ENCODE measurements at places on chromosomes 11 and 22.

DNA sequence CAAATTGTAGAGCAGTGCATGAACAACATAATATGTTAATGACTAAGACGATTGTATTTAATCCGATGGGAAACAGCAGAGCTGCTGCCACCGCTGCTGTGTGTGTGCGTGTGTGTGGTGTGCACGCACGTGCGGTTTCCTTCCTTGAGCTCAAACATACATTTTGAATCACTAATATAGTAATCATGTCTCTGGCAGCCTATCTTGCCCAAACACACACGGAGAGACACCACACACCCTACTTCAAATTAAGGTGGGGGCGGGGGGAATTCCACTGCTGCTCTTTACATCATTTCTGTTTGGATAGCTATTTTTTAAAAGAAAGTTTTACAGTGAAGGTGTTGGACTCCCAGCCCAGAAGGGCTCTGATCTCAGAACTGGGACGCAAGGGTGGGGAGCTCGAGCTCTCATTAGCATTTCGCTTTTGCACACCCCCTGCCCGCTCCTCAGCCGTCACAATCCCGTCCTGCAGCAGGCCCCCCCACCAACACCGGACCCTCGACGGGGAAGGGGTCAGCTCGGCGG lies 651 bp upstream of the FAM83F start:
- no peak for DNase-seq
- H3K27ac ChIP-seq, result no peak overlapping the region
- peaks cover 17% of the 10 kb centered on the region for H3K27me3 ChIP-seq

- no peak for DNase-seq
- H3K36me3 ChIP-seq, result no peaks in the 10 kb centered on the region
- H3K27ac ChIP-seq, result no peak overlapping the region
- H3K27me3 ChIP-seq, result no peaks in the 10 kb centered on the region
- no peaks in the 10 kb centered on the region for H3K4me1 ChIP-seq
These were observed 35.6 kb upstream of the EIF3D start for GRCh38 chr22:36564422-36565158.

GRCh38 chr11:44592125-44592940 lies 26.9 kb downstream of the CD82 start:
- no peaks in the 10 kb centered on the region for H3K27me3 ChIP-seq
- no peak for DNase-seq
- H3K36me3 ChIP-seq, result no peaks in the 10 kb centered on the region
- H3K27ac ChIP-seq, result no peak overlapping the region
- H3K4me1 ChIP-seq, result no peaks in the 10 kb centered on the region
- no peak overlapping the region for H3K4me3 ChIP-seq

DNA sequence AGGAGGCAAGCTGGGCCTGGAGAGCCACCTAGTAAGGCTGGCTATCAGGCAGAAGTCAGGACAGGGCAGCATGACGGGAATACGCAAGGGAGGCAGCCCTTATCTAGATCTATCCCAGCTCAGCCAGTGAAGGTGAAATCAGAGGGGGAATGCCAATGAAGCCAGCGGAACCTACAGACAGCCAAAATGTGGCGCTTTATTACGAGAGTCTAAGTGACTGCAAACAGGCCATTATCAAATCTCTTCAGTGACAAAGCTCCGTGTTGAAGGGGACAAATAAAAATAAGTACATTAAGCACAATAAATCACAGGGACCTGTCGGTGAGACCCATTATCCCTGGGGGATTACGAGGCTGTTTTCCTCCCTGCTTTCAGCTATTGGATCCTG lies 22.8 kb downstream of the LARGE1 start:
- no peaks in the 10 kb centered on the region for H3K27me3 ChIP-seq
- DNase-seq, result peak; percentile 24
- H3K36me3 ChIP-seq, result no peaks in the 10 kb centered on the region
- H3K4me1 ChIP-seq, result no peaks in the 10 kb centered on the region

DNA sequence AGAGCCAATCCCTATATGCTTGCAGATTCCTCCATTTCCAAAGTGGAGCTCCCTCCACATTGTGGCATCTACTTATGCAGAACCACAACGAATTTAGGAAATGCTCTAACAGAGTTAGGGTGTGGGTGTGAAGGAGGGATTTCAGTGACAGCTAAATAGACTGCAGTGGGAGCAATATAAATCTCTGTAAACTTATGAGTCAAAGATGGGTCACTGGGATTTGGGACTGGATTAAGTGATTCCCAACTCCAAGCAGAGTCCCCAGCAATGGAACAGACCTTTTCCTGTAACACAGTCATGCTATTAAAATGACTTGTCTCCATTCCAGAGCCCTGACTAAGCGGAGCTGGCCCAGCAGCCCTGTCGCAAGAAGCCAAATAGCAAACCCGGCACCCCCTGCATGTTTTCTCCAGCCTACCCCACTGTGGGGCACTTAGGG lies 36.6 kb downstream of the RPL27A start:
- peak; percentile 84 for DNase-seq
- peak overlapping the region; percentile 83 for H3K27ac ChIP-seq
- no peak overlapping the region for H3K4me3 ChIP-seq
- H3K27me3 ChIP-seq, result no peaks in the 10 kb centered on the region
- H3K36me3 ChIP-seq, result peaks cover 21% of the 10 kb centered on the region

DNA sequence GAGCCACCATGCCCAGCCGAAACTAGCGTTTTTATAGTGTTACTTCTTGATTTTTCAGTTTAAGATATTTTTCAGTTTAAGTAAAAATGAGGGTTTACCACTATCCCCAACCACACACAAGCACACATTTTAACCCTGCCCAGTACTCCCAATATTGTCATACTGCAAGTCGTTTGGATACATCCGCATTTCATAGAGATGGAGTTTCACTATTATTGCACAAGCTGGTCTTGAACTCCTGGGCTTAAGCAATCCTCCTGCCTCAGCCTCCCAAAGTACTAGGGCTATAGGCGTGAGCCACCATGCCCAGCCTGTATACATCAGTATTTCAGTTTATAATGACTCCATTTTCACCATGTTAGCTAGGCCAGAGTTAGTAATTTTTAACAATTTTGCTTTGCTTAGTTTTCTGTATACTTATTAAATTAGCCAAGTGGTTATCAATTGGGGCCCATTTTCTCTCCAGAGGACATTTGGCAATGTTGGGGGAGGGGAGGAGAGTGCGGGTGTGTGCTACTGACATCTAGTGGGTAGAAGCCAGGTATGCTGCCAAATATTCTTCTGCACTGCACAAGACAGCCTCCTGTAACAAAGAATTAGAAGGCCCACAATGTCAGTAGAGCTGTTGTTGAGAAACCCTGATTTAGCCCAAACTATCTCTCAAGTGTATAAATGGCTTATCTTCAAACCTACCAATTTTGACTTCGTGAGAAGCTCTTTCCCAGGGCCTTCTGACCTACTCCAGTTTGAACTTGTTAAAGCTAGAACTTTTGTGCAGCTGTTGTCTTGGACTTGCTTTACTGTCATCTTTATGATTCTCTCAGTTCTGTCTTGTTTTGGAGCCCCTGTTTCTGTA lies 7.3 kb downstream of the USP47 start:
- peaks cover 72% of the 10 kb centered on the region for H3K4me1 ChIP-seq
- H3K36me3 ChIP-seq, result no peaks in the 10 kb centered on the region
- no peak overlapping the region for H3K4me3 ChIP-seq
- peak; percentile 63 for DNase-seq

GRCh38 chr11:72307439-72307838 lies 63.5 kb upstream of the PHOX2A start:
- no peaks in the 10 kb centered on the region for H3K36me3 ChIP-seq
- DNase-seq, result no peak
- H3K4me1 ChIP-seq, result no peaks in the 10 kb centered on the region

GRCh38 chr22:19916941-19917340 lies 24.6 kb upstream of the COMT start:
- no peaks in the 10 kb centered on the region for H3K4me1 ChIP-seq
- DNase-seq, result no peak
- no peak overlapping the region for H3K27ac ChIP-seq

- peak overlapping the region; percentile 18 for H3K27ac ChIP-seq
- no peaks in the 10 kb centered on the region for H3K27me3 ChIP-seq
- no peak overlapping the region for H3K4me3 ChIP-seq
- H3K4me1 ChIP-seq, result peaks cover 18% of the 10 kb centered on the region
- DNase-seq, result no peak
These were observed 3.6 kb upstream of the VPS37C start for GRCh38 chr11:61164606-61165424.

DNA sequence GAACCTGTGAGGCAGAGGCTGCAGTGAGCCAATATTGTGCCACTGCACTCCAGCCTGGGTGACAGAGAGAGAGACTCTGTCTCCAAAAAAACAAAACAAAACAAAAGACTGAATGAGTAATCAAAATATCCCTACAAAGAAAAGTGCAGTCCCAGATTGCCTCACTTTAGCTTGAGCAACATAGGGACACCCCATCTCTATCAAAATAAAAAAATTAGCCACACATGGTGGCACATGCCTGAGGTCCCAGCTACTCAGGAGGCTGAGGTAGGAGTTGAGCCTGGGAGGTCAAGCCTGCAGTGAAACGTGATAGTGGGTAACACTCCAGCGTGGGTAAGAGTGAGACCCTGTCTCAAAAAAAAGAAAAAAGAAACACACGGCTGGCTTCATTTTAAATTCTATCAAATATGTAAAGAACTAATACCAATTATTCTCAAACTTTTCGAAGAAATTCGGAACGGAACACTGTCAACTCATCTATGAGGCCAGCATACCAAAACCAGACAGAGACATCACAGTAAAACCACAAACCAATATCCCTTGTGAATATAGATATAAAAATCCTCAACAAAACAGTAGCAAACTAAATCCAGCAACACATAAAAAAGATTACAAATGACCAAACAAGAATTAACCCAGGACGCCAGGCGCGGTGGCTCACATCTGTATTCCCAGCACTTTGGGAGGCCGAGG lies 12.9 kb downstream of the CHEK2 start:
- H3K27me3 ChIP-seq, result no peaks in the 10 kb centered on the region
- no peak overlapping the region for H3K27ac ChIP-seq
- DNase-seq, result no peak

- H3K4me1 ChIP-seq, result peaks cover 10% of the 10 kb centered on the region
- H3K36me3 ChIP-seq, result no peaks in the 10 kb centered on the region
- peak overlapping the region; percentile 98 for H3K4me3 ChIP-seq
- DNase-seq, result no peak
- peak overlapping the region; percentile 62 for H3K27ac ChIP-seq
These were observed 937 bp upstream of the FAM168A start for GRCh38 chr11:73598719-73599379.

- no peak overlapping the region for H3K27ac ChIP-seq
- no peaks in the 10 kb centered on the region for H3K36me3 ChIP-seq
- no peaks in the 10 kb centered on the region for H3K27me3 ChIP-seq
- no peak for DNase-seq
These were observed 253.5 kb upstream of the TENM4 start for GRCh38 chr11:79694368-79694767.

DNA sequence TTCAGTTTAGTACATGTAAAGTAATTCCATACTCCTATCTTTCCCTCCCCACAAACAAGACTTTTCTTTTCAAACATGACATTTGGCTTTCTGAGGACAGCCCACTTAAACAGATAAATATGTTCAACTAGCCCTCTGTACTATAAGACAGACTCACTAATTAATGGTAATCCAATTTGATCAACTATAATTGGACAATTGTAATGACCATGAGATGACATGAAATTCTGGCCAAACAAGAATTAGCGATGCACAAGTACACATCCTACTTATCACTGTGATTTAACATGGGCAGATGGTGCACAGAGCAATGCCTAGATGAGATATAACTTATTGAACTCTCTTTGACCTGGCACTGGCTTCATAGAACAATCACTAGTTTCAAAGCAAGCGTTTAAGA lies 1033.7 kb upstream of the CCDC90B start:
- no peaks in the 10 kb centered on the region for H3K27me3 ChIP-seq
- no peak for DNase-seq
- no peaks in the 10 kb centered on the region for H3K36me3 ChIP-seq
- no peak overlapping the region for H3K27ac ChIP-seq

- H3K27me3 ChIP-seq, result no peaks in the 10 kb centered on the region
- no peaks in the 10 kb centered on the region for H3K36me3 ChIP-seq
- no peak for DNase-seq
- H3K4me3 ChIP-seq, result no peak overlapping the region
These were observed 165.2 kb upstream of the E2F8 start for GRCh38 chr11:19405966-19406365.

DNA sequence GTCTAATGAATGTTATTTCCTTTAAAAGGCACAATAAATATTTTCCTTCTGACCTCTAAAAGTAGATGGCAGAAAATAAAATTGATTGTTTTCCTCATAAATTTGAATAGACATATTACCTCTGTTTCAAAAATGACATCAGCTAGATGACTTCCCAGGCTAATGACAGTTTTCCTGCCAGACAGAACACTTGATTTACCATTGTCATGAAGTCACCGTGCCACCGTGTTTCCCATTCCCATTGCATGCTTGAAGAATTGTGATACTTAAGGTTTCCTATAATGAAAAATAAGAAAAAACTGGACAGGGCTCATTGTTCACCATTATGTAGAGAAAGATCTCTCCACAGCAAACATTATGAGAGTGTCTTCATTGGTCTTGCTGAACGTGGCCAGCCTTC lies 151.1 kb downstream of the NCAM1 start:
- H3K4me1 ChIP-seq, result peaks cover 13% of the 10 kb centered on the region
- no peak for DNase-seq
- no peaks in the 10 kb centered on the region for H3K27me3 ChIP-seq
- H3K27ac ChIP-seq, result no peak overlapping the region
- no peak overlapping the region for H3K4me3 ChIP-seq

DNA sequence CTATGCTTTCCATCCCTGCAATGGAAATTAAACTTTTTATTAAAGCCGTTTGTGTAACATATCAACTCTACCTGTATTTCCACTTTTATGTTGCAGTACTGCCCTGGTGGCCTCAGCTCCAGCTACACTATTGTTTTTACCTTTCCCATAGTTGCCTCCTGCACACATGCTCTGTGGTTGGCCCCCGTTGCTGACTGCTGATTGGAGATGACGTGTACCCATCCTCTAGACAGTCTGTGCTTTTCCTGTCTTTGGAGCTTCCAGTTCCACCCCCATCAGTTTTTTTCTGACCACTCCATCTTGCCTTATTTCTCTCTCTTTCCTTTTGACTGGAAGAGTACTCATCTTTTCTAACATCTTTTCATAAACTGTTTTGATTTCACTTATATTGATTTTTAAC lies 123.8 kb downstream of the TEAD1 start:
- no peak overlapping the region for H3K4me3 ChIP-seq
- no peaks in the 10 kb centered on the region for H3K4me1 ChIP-seq
- H3K27ac ChIP-seq, result no peak overlapping the region
- no peaks in the 10 kb centered on the region for H3K27me3 ChIP-seq

- H3K27me3 ChIP-seq, result no peaks in the 10 kb centered on the region
- no peak for DNase-seq
- H3K36me3 ChIP-seq, result no peaks in the 10 kb centered on the region
- peak overlapping the region; percentile 98 for H3K27ac ChIP-seq
- H3K4me1 ChIP-seq, result peaks cover 76% of the 10 kb centered on the region
- H3K4me3 ChIP-seq, result peak overlapping the region; percentile 30
These were observed 101.4 kb downstream of the ZBTB16 start for GRCh38 chr11:114160894-114161293.

GRCh38 chr11:34909415-34909814 lies 6.8 kb downstream of the APIP start:
- DNase-seq, result no peak
- H3K4me1 ChIP-seq, result peaks cover 27% of the 10 kb centered on the region
- no peak overlapping the region for H3K4me3 ChIP-seq
- H3K36me3 ChIP-seq, result no peaks in the 10 kb centered on the region
- H3K27ac ChIP-seq, result no peak overlapping the region

- H3K27me3 ChIP-seq, result no peaks in the 10 kb centered on the region
- no peak overlapping the region for H3K4me3 ChIP-seq
- H3K27ac ChIP-seq, result no peak overlapping the region
These were observed 21.3 kb downstream of the IZUMO1R start for GRCh38 chr11:94325681-94326080.
